Activated CD8-positive, alpha-beta T cell treated with anti-CD3 and anti-CD28 coated beads, Interleukin-2, amount 10 ng/mL, durations not matched to agents 7 days and 5 days (primary cell): ENCODE measurements at places on chromosomes 1 and 21. TPM values are rescaled to one million over a fixed set of nuclear protein-coding genes. Genes with fewer than 3 reads are reported as not detected.

Gene TFF3
- total RNA-seq, result not detected

Gene ADCY10
- not detected for total RNA-seq

Gene IL10
- not detected for total RNA-seq

Gene ZSCAN20
- total RNA-seq, result 2.1 TPM

Gene OR2L3
- total RNA-seq, result not detected

Gene HIPK1
- 89.3 TPM for total RNA-seq

Gene UMODL1
- total RNA-seq, result not detected

Gene HIVEP3
- total RNA-seq, result 10.8 TPM

Gene RPS6KC1
- total RNA-seq, result 12.5 TPM
